ENCODE measurements at places on chromosomes 6 and 20.
A peak's percentile ranks its signal among the peaks of the same experiment; 100 is the strongest.

DNA sequence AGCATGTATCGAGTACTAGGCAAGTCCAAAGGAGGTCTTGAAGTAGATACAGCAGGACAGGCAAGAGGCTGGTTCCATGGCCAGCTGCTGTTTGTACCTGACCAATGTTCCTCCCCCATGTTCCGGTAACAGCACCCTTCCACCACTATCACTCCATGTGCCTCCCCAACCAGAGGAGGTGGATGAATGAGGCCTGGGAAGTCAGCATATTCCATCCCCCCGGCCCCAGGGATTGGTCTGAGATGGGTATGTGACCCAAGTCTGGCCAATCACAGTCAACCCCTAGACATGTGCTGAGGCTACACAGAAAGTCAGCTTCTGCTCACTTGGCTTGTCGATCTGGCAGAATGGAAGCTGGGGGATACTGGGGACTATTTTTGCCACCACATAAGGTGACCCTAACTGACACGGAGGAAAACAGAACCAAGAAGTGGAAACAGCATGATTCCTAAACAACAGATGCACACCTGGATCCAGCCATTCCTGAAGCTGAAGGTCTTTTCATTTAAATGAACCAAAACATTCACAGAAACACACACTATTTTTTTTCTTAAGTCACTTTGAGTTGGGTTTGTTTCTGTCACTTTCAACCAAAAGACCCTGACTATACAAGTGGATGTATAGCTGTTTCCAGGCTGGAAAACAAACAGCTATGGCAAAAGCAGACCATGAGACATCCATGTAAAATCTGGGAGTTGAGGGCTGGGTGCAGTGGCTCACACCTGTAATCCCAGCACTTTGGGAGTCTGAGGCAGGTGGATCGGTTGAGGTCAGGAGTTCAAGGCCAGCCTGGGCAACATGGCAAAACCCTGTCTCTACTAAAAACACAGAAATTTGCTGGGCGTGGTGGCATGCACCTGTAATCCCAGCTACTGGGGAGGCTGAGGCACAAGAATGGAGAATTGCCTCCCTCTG, 70.4 kb upstream of the PTPN1 start:
- no peak overlapping the region for H3K4me3 ChIP-seq
- no peak for DNase-seq
- H3K27ac ChIP-seq, result peak overlapping the region; percentile 70
- no peaks in the 10 kb centered on the region for H3K36me3 ChIP-seq
- 0 out of 2 replicates have a peak, but pooled peaks cover 7% of the 10 kb centered on the region for H3K4me1 ChIP-seq

GRCh38 chr6:110474500-110474899, 1.9 kb downstream of the SLC22A16 start:
- no peak overlapping the region for H3K4me3 ChIP-seq
- no peaks in the 10 kb centered on the region for H3K36me3 ChIP-seq
- H3K27me3 ChIP-seq, result no peaks in the 10 kb centered on the region
- H3K27ac ChIP-seq, result no peak overlapping the region
- H3K4me1 ChIP-seq, result no peaks in the 10 kb centered on the region

DNA sequence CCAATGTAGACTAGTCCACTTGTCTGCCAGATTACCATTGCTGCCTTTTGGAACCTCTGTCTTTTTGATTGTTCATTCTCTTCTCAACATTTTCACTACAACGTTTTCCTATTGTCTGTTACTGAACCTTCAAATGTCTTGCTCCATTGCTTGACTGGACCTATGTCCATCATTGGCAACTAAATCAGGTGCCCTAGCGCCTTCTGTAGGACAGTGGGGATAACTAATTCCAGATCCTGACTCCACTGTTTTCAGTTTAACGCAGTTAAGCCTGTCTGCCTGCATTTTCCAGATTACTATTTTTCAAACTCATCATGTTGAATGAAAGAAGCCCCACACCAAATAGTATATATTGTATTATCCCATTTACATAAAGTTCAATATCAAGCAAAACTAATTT, 433.6 kb downstream of the RNF144B start:
- no peak for DNase-seq
- no peaks in the 10 kb centered on the region for H3K36me3 ChIP-seq
- no peak overlapping the region for H3K4me3 ChIP-seq
- no peak overlapping the region for H3K27ac ChIP-seq
- no peaks in the 10 kb centered on the region for H3K4me1 ChIP-seq
- H3K27me3 ChIP-seq, result no peaks in the 10 kb centered on the region

GRCh38 chr6:159555082-159555875, 137.8 kb downstream of the SOD2 start:
- H3K36me3 ChIP-seq, result no peaks in the 10 kb centered on the region
- H3K27ac ChIP-seq, result no peak overlapping the region
- DNase-seq, result no peak
- H3K4me3 ChIP-seq, result no peak overlapping the region

DNA sequence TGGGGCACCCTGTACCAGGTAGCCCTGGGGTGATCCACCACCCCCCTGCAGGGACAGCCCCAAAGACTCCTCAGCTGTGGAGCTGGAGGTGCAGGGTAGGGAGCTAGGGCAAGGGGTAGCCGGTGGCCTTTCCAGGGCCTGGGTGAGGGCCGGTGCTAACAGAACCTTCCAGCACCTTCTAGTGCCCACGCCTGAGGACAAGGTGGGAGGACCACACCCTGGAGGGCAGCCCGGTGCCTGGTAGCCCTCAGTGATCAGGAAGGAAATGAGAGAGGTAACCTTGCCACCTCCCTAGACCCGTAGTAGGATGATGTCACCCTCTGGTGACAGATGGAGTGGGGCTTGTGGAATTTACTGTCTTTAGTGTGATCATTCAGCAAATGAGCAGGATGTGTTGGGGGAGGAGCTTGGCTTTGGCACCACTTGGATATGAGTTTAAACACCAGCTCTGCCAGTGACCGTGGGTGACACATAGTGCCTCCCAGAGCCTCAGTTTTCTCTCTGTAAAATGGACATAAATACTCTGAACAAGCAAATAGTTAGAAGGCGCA, 187.7 kb downstream of the NFATC2 start:
- H3K36me3 ChIP-seq, result no peaks in the 10 kb centered on the region
- no peaks in the 10 kb centered on the region for H3K4me1 ChIP-seq

DNA sequence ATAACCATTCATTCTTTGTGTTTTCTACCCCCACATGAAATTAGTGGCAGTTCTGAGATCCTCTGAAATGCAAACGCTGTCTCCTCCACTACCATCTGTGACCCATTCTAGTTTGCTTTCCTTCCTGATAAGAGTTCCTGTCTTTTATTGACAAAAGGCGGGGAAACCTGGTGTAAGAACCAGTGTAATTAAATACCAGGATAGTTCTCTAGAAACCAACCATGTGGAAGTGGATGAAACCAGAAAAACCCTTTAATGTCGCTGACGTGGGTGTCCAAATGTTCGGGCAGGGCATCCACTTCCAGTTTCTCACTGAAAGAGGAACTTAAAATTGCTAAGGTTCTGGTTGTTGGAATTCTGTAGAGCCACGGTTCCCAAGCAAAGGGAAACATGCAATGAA, 79.1 kb downstream of the TNFRSF21 start:
- no peak for DNase-seq
- no peak overlapping the region for H3K27ac ChIP-seq
- H3K4me3 ChIP-seq, result no peak overlapping the region
- no peaks in the 10 kb centered on the region for H3K27me3 ChIP-seq

DNA sequence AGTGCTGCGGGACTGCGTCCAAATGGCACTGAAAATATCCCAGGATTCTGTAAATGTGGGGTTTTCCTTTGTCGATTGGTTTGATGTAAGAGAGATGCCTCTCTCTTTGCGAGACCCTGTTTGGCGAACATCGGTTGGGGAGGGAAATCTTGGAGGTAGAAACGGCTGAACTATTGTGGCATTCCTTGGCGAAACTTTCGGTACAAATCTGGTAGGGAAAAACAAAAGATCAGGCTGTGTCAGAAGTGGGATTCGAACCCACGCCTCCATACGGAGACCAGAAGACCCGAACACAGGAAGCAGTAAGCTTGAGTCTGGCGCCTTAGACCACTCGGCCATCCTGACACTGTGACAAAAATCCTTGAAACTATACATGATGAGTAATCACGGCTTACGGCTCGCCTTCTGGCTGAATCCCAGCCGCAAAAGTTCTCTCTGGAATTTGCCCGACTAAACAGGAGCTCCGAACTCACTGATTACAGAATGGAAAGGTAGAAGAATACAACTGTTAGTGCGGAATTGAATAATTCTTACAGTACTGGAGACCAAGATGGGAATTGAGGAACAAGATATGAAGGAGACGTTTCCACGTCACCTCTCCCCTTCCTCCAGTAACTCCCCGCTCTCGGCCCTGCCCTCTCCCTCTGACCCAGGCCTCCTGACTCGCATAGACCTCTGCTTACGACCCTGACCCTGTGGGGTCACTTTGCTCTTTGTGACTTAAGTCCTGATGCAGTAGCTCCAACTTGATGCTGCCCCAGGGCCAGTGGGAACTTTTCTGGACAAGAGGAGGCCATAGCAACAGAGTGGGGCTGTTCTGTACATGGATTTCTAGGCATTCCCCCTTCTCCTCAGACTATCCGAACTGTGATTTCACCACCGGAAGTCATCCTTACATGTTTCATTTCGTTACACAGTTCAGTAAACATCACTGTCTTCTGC, 132.8 kb upstream of the ZNF184 start:
- H3K27me3 ChIP-seq, result peaks cover 8% of the 10 kb centered on the region
- DNase-seq, result no peak
- H3K4me1 ChIP-seq, result no peaks in the 10 kb centered on the region
- peak overlapping the region; percentile 64 for H3K4me3 ChIP-seq
- no peak overlapping the region for H3K27ac ChIP-seq
- no peaks in the 10 kb centered on the region for H3K36me3 ChIP-seq

DNA sequence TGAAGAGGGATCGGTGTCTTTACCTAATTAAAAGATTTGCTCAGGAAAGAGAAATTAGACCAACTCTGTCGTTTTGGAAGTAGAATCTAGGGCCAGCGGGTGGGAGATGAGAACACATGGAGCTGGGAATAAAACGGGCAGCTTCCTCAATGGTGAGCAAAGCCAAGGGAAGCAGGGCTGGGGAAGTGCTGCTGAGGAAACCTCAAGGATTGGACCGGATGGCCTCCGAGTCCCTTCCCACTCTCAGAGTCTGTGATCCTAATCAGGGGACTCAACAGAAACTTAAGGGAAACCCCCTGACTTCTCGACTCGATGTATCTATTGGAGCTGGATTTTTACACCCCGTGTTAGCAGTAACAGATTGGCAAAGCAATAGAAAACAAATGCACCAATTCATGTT, 10.8 kb downstream of the GCNT2 start:
- no peaks in the 10 kb centered on the region for H3K4me1 ChIP-seq
- H3K27me3 ChIP-seq, result no peaks in the 10 kb centered on the region
- H3K27ac ChIP-seq, result no peak overlapping the region
- H3K36me3 ChIP-seq, result no peaks in the 10 kb centered on the region

DNA sequence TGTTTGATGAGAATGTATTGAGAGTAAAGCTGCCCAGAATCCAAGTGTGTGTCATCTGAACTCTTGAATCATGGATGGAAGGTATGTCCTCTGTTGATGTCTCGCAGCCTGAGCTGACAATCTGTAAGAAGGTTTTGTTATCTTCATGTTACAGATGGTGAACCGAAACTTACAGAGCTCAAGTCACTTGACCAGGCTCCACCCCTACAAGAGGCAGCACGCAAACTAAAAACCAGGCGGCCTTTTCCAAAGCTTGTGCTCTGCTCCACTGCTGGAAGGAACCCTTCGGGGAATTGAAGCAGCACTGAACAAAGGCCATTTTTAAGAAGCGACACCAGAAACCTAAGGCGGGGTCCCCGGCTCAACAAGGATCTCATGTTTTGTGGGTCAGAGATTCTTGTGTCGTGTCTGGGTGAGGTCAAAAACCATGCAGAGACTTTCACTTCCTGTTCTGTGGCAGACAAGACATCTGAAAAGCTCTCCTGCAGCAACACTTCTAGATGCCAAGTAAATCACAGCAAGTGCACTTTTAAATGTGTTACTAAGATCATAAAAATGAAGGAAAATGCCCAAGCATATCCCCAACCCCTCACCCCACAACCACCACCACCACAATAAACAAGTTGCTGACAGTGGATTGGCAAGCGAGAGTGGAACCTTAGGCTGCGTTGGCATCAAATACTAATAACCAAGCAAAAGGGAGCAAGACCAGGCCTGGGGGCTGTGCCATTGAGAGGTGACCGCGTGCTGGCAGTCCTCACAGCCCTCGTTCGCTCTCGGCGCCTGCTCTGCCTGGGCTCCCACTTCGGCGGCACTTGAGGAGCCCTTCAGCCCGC, 27.3 kb downstream of the NQO2 start:
- H3K4me1 ChIP-seq, result peaks cover 11% of the 10 kb centered on the region
- no peaks in the 10 kb centered on the region for H3K27me3 ChIP-seq
- no peak overlapping the region for H3K27ac ChIP-seq
- no peak for DNase-seq
- no peaks in the 10 kb centered on the region for H3K36me3 ChIP-seq
